Activated naive CD8-positive, alpha-beta T cell treated with anti-CD3 and anti-CD28 coated beads, Interleukin-2, amount 10 ng/mL, durations not matched to agents 7 days and 5 days (primary cell): ENCODE measurements at places on chromosomes 7 and 10. TPM values are rescaled to one million over a fixed set of nuclear protein-coding genes. Genes with fewer than 3 reads are reported as not detected.
A peak's percentile ranks its signal among the peaks of the same experiment; 100 is the strongest.

DNA sequence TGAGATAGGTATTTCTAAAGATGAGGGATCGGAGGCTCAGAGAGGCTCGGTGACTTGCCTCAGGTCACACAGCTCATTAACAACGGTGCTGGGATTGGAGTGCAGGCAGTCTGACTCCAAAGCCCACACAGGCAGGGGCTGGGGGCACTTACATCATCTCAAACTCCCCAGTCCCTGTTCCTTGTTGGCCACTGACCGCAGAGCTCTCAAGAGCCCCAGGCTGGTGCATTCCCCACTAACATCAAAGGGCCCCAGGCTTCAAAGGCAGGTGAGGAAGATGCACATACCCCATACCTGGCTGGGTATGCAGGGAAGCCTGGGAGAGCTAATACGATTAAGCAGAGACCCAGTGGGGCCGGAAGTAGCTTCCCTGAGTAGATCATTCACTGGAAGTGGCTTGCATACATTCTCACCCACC is 13.7 kb upstream of the NODAL start:
- H3K4me3 ChIP-seq: no peak overlapping the region
- H3K36me3 ChIP-seq: no peaks in the 10 kb centered on the region
- H3K4me1 ChIP-seq: peaks cover 1% of the 10 kb centered on the region
- no peak overlapping the region for H3K27ac ChIP-seq

GRCh38 chr7:105759670-105760550 is 116.5 kb downstream of the ATXN7L1 start:
- no peaks in the 10 kb centered on the region for H3K36me3 ChIP-seq
- H3K27ac ChIP-seq: peak overlapping the region; percentile 2

- no peak overlapping the region for H3K27ac ChIP-seq
- no peaks in the 10 kb centered on the region for H3K4me1 ChIP-seq
- no peaks in the 10 kb centered on the region for H3K36me3 ChIP-seq
- no peak overlapping the region for H3K4me3 ChIP-seq
Measured at GRCh38 chr10:62926407-62926806, 110.2 kb upstream of the EGR2 start.

- DNase-seq: no peak
- H3K27me3 ChIP-seq: no peaks in the 10 kb centered on the region
- no peak overlapping the region for H3K27ac ChIP-seq
- H3K4me3 ChIP-seq: no peak overlapping the region
- no peaks in the 10 kb centered on the region for H3K36me3 ChIP-seq
Measured at GRCh38 chr10:44647877-44648542, 263.1 kb upstream of the CXCL12 start.

The DNA2 gene
- total RNA-seq: 36.1 TPM

GRCh38 chr7:17046259-17046658 is 164.5 kb upstream of the AGR3 start:
- H3K4me3 ChIP-seq: no peak overlapping the region
- DNase-seq: no peak
- H3K36me3 ChIP-seq: peaks cover 13% of the 10 kb centered on the region
- H3K27me3 ChIP-seq: peaks cover 2% of the 10 kb centered on the region
- H3K4me1 ChIP-seq: peaks cover 30% of the 10 kb centered on the region
- H3K27ac ChIP-seq: no peak overlapping the region

The IFIT1B gene
- not detected for total RNA-seq

DNA sequence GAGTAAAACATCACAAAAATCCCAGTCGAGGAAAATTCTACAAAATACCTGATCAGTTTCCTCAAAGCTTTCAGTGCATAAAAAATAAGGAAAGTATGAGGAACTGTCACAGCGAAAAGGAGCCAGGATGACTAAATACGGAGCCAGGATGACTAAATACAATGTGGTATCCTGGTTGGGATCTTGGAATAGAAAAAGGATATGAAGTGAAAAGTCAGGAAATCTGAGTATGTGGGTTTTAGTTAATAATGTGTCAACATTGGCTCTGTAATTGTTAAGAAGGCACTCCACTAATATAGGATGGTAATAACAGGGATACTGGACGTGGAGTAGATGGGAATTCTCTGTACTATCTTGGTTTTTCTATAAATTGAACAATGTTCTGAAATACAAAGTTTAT is 175.5 kb downstream of the SUGCT start:
- H3K27ac ChIP-seq: no peak overlapping the region
- no peak for DNase-seq
- no peaks in the 10 kb centered on the region for H3K27me3 ChIP-seq
- peaks cover 7% of the 10 kb centered on the region for H3K4me1 ChIP-seq
- no peak overlapping the region for H3K4me3 ChIP-seq
- H3K36me3 ChIP-seq: no peaks in the 10 kb centered on the region

The LIPJ gene
- 0.17 TPM for total RNA-seq

- H3K27ac ChIP-seq: no peak overlapping the region
- peaks cover 22% of the 10 kb centered on the region for H3K36me3 ChIP-seq
- no peaks in the 10 kb centered on the region for H3K27me3 ChIP-seq
- H3K4me1 ChIP-seq: peaks cover 10% of the 10 kb centered on the region
Measured at GRCh38 chr7:127770885-127771284, 118.9 kb downstream of the SND1 start.

The OR6V1 gene
- total RNA-seq: not detected

DNA sequence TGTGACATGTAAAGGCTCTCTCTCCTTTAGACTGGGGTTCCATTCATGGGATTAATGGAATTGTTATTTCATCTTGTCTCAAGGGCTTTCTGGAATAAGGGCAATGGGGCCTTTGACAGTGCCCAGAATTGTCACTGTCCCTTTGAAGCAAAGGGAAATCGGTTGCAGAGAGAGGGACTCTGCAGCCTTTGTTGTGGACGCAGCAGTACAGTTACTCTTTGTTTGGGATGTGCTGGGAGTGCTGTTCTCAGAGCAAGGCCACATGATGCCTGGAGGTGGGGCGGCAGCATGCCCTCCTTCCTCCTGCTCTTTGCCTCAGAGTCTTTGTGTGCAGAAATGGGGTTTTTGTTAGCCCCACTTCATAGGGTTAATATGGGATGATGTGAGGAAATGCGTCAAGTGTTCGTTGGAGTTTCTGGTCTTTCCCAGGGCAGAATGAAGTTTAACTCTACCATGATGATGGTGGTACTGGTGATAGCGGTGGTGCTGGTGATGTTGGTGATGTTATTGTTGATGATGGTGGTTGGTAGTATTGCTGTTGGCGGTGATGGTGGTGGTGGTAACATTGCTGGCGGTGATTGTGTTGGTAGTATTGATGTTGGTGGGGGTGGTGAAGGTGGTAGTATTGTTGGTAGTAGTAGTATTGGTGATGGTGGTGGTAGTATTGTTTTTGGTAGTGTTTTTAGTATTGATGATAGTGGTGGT is 45.3 kb downstream of the DOCK1 start:
- no peaks in the 10 kb centered on the region for H3K27me3 ChIP-seq
- no peak for DNase-seq
- no peaks in the 10 kb centered on the region for H3K4me1 ChIP-seq
- no peak overlapping the region for H3K27ac ChIP-seq
- no peak overlapping the region for H3K4me3 ChIP-seq

The DNAJB9 gene
- total RNA-seq: 11.3 TPM

GRCh38 chr7:19213746-19214145 is 68.5 kb upstream of the FERD3L start:
- H3K4me1 ChIP-seq: no peaks in the 10 kb centered on the region
- H3K4me3 ChIP-seq: no peak overlapping the region
- DNase-seq: no peak
- no peaks in the 10 kb centered on the region for H3K27me3 ChIP-seq

GRCh38 chr10:3195286-3195685 is 22.7 kb upstream of the PITRM1 start:
- DNase-seq: no peak
- no peak overlapping the region for H3K27ac ChIP-seq
- H3K4me1 ChIP-seq: peaks cover 30% of the 10 kb centered on the region

The MRC1 gene
- total RNA-seq: 1.5 TPM

The CTBP2 gene
- total RNA-seq: 0.94 TPM

DNA sequence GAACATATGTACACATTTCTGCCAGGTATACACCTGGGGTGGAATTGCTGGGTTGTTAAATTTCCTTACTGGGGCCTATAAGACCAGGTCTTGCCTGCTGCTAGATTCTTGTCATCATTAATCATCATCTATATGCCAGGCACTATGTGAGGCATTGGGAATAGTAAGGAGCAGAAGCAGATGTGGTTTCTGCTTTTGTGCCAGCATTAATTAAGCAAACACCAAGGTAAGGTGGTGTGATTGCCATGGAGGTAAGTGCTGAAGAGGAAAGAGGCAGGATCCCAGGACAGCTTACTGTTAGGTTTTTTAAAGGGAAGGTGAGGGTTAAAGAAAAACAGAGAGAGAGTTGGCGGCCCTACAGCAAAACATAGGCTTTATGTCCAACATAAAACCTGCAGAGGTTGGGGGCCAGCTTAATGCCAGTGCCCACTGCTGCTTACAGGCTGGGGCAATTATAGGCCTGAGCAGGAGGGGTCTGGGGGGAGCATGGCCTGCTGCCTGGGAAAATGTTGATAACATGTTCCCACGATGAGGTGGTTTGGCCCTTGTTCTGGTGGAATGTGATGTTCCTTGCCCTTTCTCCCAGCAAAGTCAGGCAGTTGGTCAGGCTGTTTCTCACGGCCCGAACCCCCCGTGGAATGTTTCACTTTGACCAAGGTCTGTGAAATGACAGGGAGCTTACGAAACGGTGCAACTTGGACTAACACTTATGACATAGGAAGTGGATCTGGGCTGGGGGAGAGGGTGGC is 93.9 kb downstream of the RBM20 start:
- no peak overlapping the region for H3K4me3 ChIP-seq
- H3K27me3 ChIP-seq: peaks cover 21% of the 10 kb centered on the region
- no peak overlapping the region for H3K27ac ChIP-seq
- peaks cover 25% of the 10 kb centered on the region for H3K4me1 ChIP-seq

DNA sequence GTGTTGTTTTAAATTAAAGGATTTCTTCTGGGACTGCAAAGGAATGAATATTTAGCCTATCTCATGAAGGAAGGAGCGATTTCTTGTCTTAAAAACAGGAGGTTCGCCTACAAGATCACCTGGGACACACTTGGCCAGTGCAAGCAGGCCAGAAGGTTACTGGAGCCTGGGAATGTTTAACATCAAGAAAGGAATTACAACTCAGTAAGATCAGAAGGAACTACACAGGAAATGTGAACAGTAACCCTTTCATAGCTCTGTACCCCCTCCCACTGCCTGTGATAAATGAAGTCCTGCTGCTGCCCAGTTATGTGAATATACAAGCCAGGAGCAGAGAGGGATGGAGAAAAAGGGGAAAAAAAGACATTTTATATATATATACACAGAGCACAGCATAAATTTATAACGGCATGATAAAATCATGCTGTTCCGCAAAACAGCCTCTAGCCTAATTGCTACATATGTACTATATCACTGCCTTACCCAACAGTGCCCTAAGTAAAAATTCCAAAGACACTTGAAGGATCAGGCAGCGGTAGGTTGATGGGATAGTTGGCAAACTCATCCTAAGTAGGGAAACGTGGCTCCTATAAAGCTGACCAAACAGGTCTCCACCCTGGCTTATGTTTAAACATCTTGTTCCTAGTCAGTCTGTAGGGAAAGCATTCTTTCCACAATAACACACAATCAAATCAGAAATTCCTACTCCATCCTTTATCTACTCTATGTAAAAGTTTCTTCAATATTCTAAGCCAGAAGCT is 63.8 kb downstream of the ZNF438 start:
- H3K4me1 ChIP-seq: peaks cover 2% of the 10 kb centered on the region
- H3K27me3 ChIP-seq: no peaks in the 10 kb centered on the region
- H3K27ac ChIP-seq: no peak overlapping the region
- H3K4me3 ChIP-seq: no peak overlapping the region
- H3K36me3 ChIP-seq: no peaks in the 10 kb centered on the region

The TM9SF3 gene
- total RNA-seq: 72.9 TPM

- no peak for DNase-seq
- H3K4me3 ChIP-seq: no peak overlapping the region
- H3K36me3 ChIP-seq: no peaks in the 10 kb centered on the region
- H3K4me1 ChIP-seq: peaks cover 16% of the 10 kb centered on the region
- peaks cover 3% of the 10 kb centered on the region for H3K27me3 ChIP-seq
Measured at GRCh38 chr10:78975926-78976325, 92.8 kb upstream of the ZMIZ1 start.

DNA sequence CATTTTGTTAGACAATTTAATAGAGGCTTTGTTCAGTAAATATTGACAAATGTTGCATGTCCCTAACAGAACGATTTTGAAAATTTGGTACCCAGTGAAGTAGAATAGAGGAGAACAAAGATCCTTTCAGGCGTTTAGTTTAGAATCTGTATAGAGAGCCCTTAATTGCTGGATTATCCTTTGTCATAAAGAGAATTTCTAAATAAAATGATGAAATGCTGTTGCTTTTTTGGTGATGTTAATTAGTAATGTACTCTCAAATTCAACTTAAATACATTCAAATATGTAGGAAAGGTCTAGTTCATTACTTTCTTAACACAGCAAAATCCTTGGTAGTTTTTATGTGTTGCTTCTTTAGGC is 1.2 kb downstream of the LUC7L2 start:
- no peaks in the 10 kb centered on the region for H3K27me3 ChIP-seq
- peaks cover 27% of the 10 kb centered on the region for H3K4me1 ChIP-seq
- peak overlapping the region; percentile 100 for H3K27ac ChIP-seq
- DNase-seq: no peak

- no peak overlapping the region for H3K4me3 ChIP-seq
- no peaks in the 10 kb centered on the region for H3K36me3 ChIP-seq
- no peak for DNase-seq
- H3K27me3 ChIP-seq: no peaks in the 10 kb centered on the region
- H3K4me1 ChIP-seq: no peaks in the 10 kb centered on the region
- no peak overlapping the region for H3K27ac ChIP-seq
Measured at GRCh38 chr7:123220396-123220795, 20.6 kb upstream of the SLC13A1 start.
